ENCODE measurements at places on chromosomes 2 and 18.

DNA sequence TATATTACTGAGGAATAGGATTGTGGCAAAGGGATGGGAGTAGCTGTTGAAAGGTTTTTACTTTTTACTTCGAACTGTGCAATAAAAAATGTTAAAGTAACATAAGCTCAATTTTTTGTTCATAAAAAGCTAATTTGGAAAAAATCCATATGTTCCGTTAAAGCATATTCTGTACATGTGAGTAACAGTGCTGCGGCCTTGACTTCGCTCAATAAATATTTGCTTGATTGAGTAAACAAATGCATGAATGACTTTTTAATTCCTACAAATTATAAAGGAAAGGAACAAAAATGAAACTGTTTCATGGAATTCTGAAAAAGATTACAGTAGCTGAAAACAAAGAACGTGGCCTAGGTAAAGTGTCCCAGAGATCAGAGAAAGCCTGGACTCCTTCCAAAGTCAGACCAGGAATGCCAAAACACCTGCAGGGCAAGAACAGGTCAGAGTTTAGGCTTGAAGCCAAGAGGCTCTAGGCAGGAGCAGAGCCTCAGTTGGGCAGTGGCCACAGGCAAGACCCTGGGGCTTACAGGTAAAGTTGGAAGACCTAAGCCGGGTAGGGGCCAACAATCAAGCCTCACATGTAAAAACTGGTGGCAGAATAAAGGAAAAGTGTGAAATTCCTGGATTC is 44.3 kb upstream of the FIGN start:
- no peak for DNase-seq

DNA sequence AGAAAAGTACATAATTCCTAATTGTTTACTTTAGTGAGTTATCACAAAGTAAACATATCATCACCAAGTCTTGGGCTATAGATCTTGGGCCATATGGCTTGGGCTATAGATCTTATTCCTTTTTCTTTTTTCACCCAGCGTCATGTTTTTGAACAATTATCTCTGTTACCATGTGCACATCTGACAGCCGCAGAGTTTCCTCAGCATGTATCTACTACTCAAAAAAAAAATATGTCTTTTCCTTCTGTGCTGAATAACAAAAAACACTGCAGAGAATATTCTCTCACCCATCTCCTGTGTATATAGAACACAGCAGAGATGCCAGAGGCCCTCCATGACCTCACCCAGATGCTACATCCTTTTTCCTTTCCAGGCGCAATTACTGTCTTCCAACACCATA is 76.2 kb upstream of the MYO3B start:
- DNase-seq, result no peak

DNA sequence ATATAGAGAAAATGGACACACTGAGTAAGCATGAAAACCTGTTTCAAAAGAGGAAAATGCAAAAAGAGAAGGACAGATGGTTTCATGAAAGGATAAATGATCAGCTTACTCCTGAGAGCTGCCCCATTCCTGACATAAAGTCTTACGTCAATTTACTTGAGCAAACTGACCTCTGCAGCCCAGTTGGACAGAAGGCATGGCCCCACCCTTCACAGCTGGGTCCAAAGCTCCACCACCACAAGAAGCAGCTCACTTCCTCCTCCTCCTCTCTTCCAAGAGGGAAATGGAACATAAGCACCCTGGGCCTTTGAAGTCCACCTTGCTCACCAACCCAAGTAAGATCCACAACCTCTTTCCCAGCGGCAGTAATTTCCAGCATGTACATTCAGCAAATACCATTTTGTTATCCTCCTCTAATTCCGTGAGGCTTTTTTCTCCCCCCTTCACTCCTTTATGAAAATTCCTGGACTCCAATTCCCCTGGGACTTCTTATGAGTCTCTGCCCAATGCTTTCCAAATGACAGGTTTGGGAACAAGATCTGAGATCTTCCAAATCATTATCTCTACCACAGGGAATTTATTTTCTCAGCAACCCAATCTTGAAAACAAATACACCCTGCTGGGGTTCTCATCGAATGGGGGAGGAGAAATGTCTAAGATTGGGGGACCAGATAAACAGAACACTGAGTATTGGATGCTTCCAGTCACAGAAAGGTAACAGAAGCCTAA is 10.1 kb downstream of the COL4A4 start:
- DNase-seq, result no peak

GRCh38 chr2:64944484-64944883 is 44.7 kb upstream of the SLC1A4 start:
- DNase-seq, result no peak

DNA sequence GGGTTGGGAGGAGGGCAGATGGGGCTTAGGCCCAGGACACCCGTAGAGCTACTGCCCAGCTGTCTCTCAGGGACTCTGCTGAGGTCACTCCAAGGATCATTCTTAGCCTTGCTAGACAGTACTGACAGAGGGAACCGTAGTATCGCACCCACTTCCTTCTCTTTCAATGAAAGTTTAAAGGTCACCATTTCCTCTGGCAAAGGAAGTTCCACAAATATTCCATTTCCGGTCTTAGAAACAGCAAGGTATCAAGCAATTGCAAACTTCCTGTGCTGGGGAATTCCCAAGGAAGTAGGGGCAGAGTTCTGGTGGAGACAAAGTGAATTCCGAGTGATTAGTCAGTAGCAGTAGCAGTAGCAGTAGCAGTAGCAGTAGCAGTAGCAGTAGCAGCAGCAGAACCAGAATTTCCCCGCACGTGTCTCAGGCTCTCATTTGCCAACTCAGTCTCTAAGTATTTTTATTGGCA is 24.7 kb downstream of the IL1B start:
- no peak for DNase-seq

DNA sequence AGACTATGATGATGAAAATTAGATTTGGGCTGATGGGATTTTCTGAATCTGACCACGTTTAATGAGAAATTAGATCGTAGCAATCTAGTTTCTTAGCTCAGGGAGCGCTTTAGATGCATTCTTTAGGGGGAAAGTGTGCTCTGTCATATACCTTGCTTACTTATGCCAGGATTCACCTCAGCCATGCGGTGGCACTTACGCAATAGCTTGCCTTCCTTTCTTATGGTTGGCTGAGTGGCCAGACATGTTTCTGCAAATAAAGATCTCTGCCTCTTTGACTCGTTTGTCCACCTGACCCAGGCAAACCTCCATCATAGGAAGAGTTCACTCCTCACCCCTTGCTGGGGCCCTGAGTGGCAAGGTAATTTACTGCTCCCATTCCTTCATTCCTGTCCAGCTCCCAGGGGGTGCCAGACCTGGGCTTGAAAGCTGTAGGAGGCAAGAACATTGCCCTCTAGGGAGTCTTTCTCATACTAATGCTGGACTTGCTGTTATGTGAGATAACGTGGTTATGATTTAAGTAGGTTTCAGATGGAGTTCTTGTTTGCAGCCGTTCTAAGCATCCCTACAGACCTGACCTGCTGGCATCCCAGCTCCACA is 57.1 kb downstream of the FBLN7 start:
- DNase-seq, result no peak

DNA sequence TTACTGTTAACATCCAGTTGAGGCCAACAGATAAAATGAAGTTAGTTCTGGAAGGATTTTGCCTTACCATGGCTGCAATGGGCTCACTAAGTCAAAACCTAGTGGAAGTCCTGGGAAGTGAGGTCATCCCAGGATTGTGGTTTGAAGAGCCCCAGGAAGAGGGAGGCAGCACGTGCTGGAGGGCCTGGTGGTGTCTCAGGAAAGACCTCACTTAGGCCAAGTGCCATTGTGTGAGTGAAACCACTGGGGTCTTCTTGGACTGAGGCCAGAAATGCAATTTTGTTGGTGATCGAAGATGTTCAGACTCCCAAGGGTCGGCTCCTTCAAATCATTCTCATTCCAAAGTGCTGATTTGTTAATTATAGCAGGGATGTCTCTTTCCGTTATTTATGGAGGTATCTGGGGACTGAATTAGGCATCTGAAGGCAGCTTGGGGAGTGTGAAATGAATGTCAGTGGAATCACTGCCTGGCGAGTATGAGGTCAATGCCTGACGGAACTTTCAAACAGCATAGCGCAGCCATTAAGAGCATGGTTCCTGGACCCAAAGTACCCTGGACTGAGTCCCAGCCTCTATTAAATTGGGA is 60.0 kb downstream of the IL1R2 start:
- no peak for DNase-seq

GRCh38 chr2:163662141-163662780 is 73.5 kb downstream of the FIGN start:
- no peak for DNase-seq

DNA sequence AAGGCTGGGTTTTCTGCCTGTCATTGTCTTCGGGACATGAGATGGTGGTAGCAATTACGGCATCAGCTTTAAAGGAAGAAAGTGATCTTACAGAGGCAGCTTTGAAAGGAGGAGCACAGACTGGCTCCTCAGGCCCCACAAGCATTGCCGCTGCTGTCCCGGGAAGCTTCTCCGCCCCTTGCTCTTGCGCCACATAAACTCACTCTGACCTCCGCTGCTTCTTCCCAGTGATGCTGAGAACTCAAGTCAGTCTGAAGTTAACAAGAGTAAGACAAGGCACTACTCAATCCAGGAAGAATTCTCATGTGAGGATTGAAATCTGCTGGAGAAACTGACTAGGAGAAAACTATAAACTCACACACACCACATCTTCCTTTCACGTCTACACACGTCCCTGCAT is 112.4 kb upstream of the RIOK3 start:
- DNase-seq, result no peak

DNA sequence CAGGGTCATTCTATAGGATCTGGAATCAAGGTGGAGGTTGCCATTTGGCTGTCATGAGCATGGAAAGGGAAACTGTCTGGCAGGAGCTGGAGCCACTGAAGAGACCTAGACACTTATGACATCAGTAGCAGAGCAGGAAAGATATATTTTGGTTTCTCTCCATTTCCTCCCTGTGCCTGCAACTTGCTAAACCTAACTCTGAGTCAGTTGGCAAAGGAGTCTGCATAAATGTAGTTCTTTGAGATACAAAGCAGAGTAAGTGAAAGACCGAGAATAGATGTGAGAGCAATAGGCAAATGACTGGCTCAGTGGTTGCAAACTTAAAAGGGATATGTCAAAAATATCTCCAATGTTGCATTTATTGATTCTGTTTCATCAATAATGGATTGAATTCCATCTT is 757.7 kb downstream of the KCNJ3 start:
- DNase-seq, result no peak

GRCh38 chr2:135636982-135637381 is 104.7 kb upstream of the UBXN4 start:
- DNase-seq, result no peak

- DNase-seq, result no peak
Measured at GRCh38 chr2:19823507-19823906, 78.3 kb downstream of the TTC32 start.

DNA sequence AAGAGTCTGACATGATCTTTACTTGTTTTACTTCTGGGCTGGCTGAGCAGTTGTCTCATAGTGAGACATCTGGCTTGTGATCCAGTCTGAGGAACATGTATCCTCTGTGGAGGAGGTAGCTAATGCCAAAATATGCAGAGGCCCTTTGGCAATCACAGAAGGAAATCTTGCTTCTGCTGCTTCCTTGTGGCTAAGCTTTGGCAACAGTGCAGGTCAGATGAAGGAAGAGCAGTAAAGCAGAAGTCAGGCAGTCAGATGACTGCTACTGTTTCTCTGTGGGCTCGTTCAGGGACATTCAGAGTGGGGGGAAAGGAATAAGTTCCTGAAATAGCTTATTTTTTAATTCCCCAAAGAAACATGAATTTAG is 22.3 kb downstream of the DOK1 start:
- DNase-seq, result no peak

DNA sequence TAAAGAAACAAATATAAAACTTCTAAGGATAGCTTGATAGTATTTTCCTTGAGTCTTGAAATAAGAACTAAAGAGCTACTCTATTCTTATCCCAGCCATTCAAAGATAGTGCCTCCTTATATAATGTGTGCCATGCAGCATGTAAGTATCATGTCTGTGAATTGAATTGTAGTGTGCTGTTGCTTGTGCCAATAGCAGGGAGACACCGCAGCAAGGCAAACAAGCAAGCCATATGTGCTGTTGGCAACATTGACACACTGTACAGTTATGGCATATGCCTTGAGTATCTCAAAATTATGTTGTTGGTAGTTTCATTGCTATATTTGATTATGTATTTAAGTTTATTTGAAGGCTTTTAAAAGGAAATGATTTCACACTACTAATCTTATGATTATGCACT is 58.2 kb downstream of the ERBB4 start:
- DNase-seq, result no peak

- DNase-seq, result no peak
Measured at GRCh38 chr18:79405019-79405780, 9.5 kb downstream of the NFATC1 start.
